ENCODE measurements at places on chromosomes 3 and 15. TPM values are rescaled to one million over a fixed set of nuclear protein-coding genes. Genes with fewer than 3 reads are reported as not detected.

Gene PROS1
- 3.7 TPM for total RNA-seq

Gene STXBP5L
- 1.3 TPM for total RNA-seq

Gene XCR1
- not detected for total RNA-seq

Gene ATG3
- 54.6 TPM for total RNA-seq

Gene LRRC2
- not detected for total RNA-seq

Gene SPESP1
- not detected for total RNA-seq

Gene UROC1
- not detected for total RNA-seq

Gene PPARG
- total RNA-seq: 0.08 TPM

Gene GNAT1
- total RNA-seq: 0.14 TPM

Gene AADACL2
- total RNA-seq: not detected

DNA sequence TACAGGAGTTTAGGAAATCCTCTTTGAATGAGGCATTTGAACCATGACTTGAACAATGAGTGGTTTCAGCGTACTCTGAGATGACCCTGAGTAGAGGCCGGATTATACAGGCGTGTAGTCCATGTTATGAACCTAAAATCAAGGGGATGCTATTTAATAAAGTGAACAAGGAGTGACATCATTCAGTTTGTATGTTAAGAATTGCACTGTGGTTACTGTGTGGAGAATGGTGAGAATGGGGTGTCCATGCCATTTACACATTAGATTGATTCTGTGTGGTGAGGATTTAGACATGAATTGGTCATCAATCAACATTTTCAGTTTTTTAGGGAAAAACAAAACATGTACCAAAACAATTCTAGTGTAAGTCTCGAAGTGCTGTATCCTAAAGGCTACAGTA lies 65.8 kb downstream of the TPRG1 start:
- no peaks in the 10 kb centered on the region for H3K27me3 ChIP-seq
- no peak overlapping the region for H3K27ac ChIP-seq
- no peaks in the 10 kb centered on the region for H3K4me1 ChIP-seq
- DNase-seq: no peak
- H3K36me3 ChIP-seq: no peaks in the 10 kb centered on the region

DNA sequence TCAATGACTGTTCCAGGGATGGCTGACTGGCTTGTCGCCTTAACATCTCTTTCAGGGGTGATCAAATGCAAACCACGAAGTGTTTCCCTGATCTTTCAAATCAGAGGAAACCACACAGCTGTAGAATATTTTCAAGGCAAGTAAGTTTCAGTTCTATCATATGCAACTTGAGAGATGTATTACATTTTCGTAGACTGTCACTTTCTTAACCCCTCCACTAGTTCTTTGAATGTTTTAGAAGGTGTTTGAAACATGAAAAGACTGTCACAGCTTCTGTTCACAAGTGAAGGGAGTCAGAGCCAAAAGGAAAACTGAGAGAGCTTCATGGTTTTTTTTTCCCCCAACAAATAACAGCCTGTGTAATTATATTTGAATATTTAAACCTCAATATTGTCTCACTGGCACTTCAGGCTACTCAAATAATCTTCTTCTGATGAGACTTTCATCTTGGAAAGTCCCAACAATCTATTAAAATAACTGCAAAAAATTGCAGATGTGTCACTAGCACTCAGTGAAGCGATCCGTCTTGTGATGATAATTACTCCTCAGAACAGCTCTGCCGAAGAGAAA lies 25.9 kb upstream of the CAPN7 start:
- H3K27me3 ChIP-seq: no peaks in the 10 kb centered on the region
- no peak overlapping the region for H3K27ac ChIP-seq
- H3K4me3 ChIP-seq: no peak overlapping the region
- H3K36me3 ChIP-seq: no peaks in the 10 kb centered on the region
- H3K4me1 ChIP-seq: no peaks in the 10 kb centered on the region

DNA sequence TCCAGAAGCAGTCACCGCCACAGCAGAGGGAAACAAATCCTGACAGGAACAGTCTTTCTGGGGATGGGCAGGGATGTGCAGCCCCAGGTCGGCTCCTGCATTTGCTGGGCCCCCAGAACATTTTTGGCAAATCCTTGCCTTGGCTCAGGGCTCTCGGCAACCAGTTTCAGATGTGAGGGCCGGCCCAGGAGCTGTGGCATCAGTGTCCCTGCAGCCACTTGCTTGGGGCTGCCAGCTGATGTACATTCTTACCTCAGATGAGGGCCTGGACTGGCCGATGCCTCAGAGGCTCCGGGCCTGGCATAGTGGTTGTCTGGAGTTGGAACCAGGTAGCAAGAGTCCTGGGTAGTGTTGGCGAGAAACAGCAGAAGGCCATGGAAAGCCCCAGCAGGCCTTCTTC lies 4.2 kb downstream of the CYB561D2 start:
- no peak overlapping the region for H3K4me3 ChIP-seq
- no peaks in the 10 kb centered on the region for H3K27me3 ChIP-seq
- DNase-seq: no peak
- H3K4me1 ChIP-seq: peaks cover 3% of the 10 kb centered on the region
- H3K27ac ChIP-seq: no peak overlapping the region

DNA sequence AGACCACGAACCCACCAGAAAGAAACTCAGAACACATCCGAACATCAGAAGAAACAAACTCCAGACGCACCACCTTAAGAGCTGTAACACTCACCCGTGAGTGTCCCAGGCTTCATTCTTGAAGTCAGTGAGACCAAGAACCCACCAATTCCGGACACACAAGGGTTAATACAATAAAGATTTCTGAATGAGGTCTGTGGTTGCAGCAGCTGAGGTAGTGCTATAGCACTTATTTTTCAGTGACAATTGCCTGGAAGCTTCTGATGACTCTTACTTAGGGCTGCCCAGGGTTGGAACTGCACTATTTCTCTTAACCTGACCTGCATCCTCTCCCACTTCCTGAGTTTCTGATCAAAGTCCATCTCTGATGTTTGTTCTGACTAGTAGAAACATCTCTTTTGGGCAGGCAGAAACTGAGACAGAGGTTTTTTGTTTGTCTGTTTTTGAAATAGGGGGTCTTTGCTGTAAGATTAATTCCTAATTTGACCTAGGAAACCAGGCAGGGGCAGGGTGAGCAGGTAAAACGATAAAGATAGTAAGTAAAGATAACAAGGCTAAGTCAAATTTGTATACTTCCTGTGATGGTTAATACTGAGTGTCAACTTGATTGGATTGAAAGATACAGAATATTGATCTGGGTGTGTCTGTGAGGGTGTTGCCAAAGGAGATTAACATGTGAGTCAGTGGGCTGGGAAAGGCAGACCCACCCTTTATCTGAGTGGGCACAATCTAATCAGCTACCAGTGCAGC lies 169.1 kb downstream of the GAP43 start:
- no peaks in the 10 kb centered on the region for H3K36me3 ChIP-seq
- H3K4me3 ChIP-seq: no peak overlapping the region
- peaks cover 3% of the 10 kb centered on the region for H3K4me1 ChIP-seq
- H3K27me3 ChIP-seq: no peaks in the 10 kb centered on the region
- DNase-seq: no peak
- no peak overlapping the region for H3K27ac ChIP-seq

DNA sequence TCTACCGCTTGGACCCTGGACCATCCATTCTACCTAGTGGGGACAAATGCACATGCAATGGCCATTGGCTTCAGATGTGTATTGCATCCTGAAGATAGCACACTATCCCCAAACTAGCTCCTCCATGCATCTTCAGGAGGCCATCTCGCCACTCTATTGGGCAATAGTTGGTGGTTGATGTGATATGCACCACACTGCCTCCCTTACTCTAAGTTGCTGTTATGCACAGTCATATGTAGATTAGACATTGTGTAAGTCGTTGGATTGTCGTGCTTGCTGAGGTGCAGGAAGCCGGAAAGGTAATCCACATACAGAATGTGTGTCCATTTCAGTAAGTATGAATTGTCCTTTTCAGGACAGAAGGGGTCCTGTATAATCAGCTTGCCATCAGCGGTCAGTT lies 26.7 kb upstream of the PLA2G4D start:
- H3K4me1 ChIP-seq: peaks cover 4% of the 10 kb centered on the region
- no peak overlapping the region for H3K27ac ChIP-seq
- no peak overlapping the region for H3K4me3 ChIP-seq
- H3K27me3 ChIP-seq: no peaks in the 10 kb centered on the region
- H3K36me3 ChIP-seq: no peaks in the 10 kb centered on the region

GRCh38 chr15:57485869-57486268 lies 105.8 kb upstream of the MYZAP start:
- no peaks in the 10 kb centered on the region for H3K27me3 ChIP-seq
- DNase-seq: peak; percentile 61

DNA sequence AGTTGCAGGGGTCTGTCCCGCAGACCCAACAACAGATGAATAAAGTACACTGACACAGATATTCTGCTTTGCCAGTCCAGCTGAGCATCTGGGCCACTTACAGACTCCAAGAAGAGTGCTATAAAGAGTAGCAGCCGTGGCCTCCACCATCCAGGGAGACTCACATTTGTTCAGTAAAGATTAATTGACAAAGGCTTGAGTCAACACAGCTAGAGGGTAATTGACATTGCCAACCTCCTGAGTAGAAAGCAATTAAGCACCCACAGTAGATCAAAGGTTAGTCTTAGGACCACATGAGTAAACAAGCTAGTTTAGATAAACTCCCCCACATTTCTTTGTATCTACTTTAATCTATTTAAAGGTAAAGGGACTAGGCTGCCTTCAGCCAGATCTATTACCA lies 16.3 kb upstream of the CRTC3 start:
- no peaks in the 10 kb centered on the region for H3K36me3 ChIP-seq
- H3K27ac ChIP-seq: no peak overlapping the region
- no peak overlapping the region for H3K4me3 ChIP-seq
- DNase-seq: no peak
- no peaks in the 10 kb centered on the region for H3K4me1 ChIP-seq
- no peaks in the 10 kb centered on the region for H3K27me3 ChIP-seq

GRCh38 chr3:157087780-157088600 lies 72.0 kb downstream of the CCNL1 start:
- no peaks in the 10 kb centered on the region for H3K27me3 ChIP-seq
- H3K4me1 ChIP-seq: peaks cover 14% of the 10 kb centered on the region
- no peak for DNase-seq
- peak overlapping the region; percentile 62 for H3K4me3 ChIP-seq
- no peaks in the 10 kb centered on the region for H3K36me3 ChIP-seq
- peak overlapping the region; percentile 92 for H3K27ac ChIP-seq

- H3K4me3 ChIP-seq: no peak overlapping the region
- no peak overlapping the region for H3K27ac ChIP-seq
- no peaks in the 10 kb centered on the region for H3K36me3 ChIP-seq
- peaks cover 34% of the 10 kb centered on the region for H3K4me1 ChIP-seq
- DNase-seq: no peak
Measured at GRCh38 chr3:10952525-10952924, 40.0 kb upstream of the SLC6A1 start.

GRCh38 chr15:100186366-100186765 lies 155.4 kb downstream of the ADAMTS17 start:
- H3K27me3 ChIP-seq: no peaks in the 10 kb centered on the region
- no peak overlapping the region for H3K4me3 ChIP-seq
- H3K36me3 ChIP-seq: no peaks in the 10 kb centered on the region
- no peaks in the 10 kb centered on the region for H3K4me1 ChIP-seq
- H3K27ac ChIP-seq: no peak overlapping the region
- DNase-seq: no peak

DNA sequence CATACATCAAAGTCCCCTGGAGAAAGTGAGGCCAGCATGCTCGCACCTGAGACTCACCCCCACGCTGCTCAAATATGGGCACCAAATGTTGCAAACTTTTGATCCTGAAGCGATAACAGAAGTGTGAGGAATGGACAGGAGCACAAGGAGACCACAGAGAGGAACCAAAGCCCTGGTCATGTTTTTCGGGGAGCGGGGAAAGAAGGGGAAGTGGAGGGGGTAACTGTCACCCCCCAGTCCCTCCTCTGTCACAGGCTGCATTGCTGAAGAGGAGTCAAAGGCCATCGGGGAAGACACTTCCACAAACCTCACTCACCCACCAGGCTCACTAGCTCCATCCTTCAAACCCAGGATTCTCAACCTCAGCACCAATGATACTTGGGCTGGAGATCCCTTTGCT lies 182.4 kb downstream of the UACA start:
- H3K36me3 ChIP-seq: no peaks in the 10 kb centered on the region
- no peaks in the 10 kb centered on the region for H3K4me1 ChIP-seq
- DNase-seq: no peak

DNA sequence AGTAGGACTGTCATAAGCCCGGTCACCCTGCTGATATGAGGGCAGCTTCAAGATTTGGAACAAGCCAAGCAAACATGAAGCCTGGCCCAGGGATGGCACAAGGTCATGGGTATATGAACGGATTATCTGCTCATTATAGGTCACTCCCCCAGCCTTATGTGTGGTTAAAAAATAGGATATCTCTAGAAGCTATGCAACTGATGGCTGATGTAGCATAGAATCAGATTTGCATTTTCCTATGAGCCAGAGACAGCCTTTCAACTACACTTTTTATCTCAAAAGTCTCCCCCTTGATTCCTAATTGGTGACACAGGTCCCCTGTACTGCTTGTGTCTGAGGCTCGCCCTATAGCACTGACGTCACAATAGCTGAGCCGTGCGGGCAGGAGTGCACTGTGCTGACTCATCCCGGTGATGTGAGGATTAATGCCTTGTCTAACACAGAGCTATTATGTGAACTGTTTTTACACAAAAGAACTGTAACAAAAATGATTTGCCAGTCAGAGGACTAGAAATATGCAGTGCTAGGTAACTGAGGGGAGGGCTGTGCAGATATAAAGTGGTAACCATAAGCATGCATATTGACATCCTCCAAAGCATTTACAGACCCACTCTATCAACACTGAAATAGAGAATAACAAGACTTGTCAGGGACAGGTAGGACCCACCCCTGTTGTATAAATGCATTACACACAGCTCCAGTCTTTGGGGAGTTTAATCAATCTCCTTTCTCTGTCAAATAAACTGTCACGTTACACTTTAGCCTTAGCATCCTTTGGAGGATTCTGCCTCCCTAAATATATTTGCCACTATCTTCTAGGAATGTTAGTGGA lies 204.9 kb downstream of the TIGIT start:
- H3K27ac ChIP-seq: peak overlapping the region; percentile 28
- H3K36me3 ChIP-seq: no peaks in the 10 kb centered on the region
- peak; percentile 72 for DNase-seq
- H3K4me1 ChIP-seq: peaks cover 31% of the 10 kb centered on the region
- H3K4me3 ChIP-seq: no peak overlapping the region

GRCh38 chr3:183880121-183880520 lies 4.6 kb downstream of the PARL start:
- no peaks in the 10 kb centered on the region for H3K36me3 ChIP-seq
- no peak overlapping the region for H3K27ac ChIP-seq
- H3K4me1 ChIP-seq: no peaks in the 10 kb centered on the region

DNA sequence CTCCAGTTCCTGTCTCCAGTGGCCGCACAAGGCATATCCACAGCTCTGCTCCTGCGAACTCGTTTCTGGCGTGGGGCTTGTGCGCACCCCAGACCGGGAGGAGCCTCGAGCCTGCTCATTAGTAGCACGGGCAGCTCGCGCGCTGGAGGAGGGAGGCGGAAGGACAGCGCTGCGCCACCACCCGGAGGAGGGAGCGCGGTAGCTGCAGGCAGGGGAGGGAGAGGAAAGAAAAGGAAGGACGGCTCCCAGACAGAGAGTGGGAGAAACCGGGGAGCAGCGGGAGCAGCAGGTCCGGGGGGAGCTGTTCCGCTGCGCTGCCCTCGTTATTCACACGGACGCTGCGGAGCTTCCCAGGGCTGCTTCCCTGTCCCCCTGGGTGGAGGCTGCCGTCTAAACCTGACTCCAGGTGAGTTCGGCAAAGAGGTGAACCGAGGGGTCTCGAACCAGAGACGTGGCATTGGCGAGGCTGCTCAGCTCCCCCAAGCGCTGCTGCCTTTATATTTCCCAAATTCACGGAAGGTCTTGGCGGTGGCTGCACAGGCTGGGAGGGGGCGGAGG lies 121.3 kb upstream of the ZNF717 start:
- no peaks in the 10 kb centered on the region for H3K4me1 ChIP-seq
- H3K27me3 ChIP-seq: no peaks in the 10 kb centered on the region
- H3K27ac ChIP-seq: no peak overlapping the region
- no peaks in the 10 kb centered on the region for H3K36me3 ChIP-seq
- no peak overlapping the region for H3K4me3 ChIP-seq
- no peak for DNase-seq

Data from SJCRH30 (cell line).